ENCODE measurements at places on chromosomes 6 and 20. TPM values are rescaled to one million over a fixed set of nuclear protein-coding genes. Genes with fewer than 3 reads are reported as not detected.

OR2J3 gene
- not detected for total RNA-seq

ELOVL4 gene
- total RNA-seq: 9.6 TPM

DNA sequence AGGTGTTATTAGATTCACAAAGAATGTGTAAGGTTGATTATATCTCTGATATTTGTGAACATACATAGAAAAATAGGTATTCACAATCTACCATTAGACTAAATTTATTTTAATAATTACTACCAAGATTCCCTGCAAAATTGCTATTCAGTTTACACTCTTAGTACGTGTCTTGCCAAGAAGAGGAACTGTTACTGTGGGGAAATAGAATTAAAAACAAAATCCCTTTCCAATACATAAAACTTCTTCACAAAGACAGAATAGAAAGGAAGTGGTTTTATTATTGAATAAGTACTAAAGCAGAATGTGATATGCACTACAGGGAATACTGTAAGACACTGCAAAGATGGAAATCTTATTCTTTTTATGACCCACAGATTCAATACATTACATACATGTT, 17.0 kb downstream of the RAB32 start:
- H3K4me1 ChIP-seq: no peaks in the 10 kb centered on the region
- DNase-seq: no peak
- H3K27ac ChIP-seq: no peak overlapping the region
- no peaks in the 10 kb centered on the region for H3K36me3 ChIP-seq
- no peak overlapping the region for H3K4me3 ChIP-seq
- H3K27me3 ChIP-seq: no peaks in the 10 kb centered on the region

- H3K27ac ChIP-seq: no peak overlapping the region
- no peaks in the 10 kb centered on the region for H3K4me1 ChIP-seq
- H3K27me3 ChIP-seq: no peaks in the 10 kb centered on the region
- no peaks in the 10 kb centered on the region for H3K36me3 ChIP-seq
Measured at GRCh38 chr6:130143709-130144108, 79.0 kb downstream of the SAMD3 start.

- H3K27ac ChIP-seq: no peak overlapping the region
- H3K4me1 ChIP-seq: no peaks in the 10 kb centered on the region
- no peak overlapping the region for H3K4me3 ChIP-seq
- H3K27me3 ChIP-seq: no peaks in the 10 kb centered on the region
- DNase-seq: no peak
- H3K36me3 ChIP-seq: no peaks in the 10 kb centered on the region
Measured at GRCh38 chr20:17835240-17835933, 133.2 kb downstream of the SNX5 start.

- no peaks in the 10 kb centered on the region for H3K27me3 ChIP-seq
- no peak overlapping the region for H3K27ac ChIP-seq
- no peaks in the 10 kb centered on the region for H3K4me1 ChIP-seq
- no peak for DNase-seq
- no peaks in the 10 kb centered on the region for H3K36me3 ChIP-seq
Measured at GRCh38 chr6:56220078-56220477, 27.3 kb downstream of the COL21A1 start.

GRCh38 chr20:38863024-38863851, 57.7 kb downstream of the PPP1R16B start:
- no peaks in the 10 kb centered on the region for H3K27me3 ChIP-seq
- H3K4me3 ChIP-seq: no peak overlapping the region
- no peaks in the 10 kb centered on the region for H3K36me3 ChIP-seq
- H3K27ac ChIP-seq: no peak overlapping the region
- DNase-seq: no peak

DNA sequence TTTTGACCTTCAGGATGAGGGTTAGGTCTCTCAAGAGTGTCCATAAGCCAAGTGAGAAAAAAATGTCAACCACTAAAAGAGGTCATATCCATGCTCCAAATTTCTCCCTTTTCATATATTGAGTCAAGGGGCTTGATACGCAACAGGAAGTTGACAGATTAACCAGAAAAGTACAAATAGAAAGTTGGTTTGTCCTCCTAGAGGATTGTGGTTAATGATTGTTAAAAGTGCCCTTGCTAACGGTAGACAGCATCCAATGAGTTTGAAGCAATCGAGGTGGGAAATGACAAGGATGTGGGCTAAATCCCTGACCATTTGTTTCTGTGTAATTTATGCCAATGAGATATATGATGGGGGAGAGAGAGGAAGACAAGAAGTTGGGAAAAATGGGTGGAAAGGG, 18.1 kb upstream of the HBS1L start:
- H3K4me3 ChIP-seq: no peak overlapping the region
- no peaks in the 10 kb centered on the region for H3K4me1 ChIP-seq
- no peak for DNase-seq
- H3K27me3 ChIP-seq: no peaks in the 10 kb centered on the region

- DNase-seq: peak; percentile 20
- H3K27me3 ChIP-seq: no peaks in the 10 kb centered on the region
- peaks cover 24% of the 10 kb centered on the region for H3K36me3 ChIP-seq
- no peaks in the 10 kb centered on the region for H3K4me1 ChIP-seq
- H3K27ac ChIP-seq: no peak overlapping the region
Measured at GRCh38 chr20:25669826-25670422, 26.7 kb downstream of the ZNF337 start.

GRCh38 chr6:130593200-130593599, 227.4 kb downstream of the TMEM200A start:
- H3K4me1 ChIP-seq: no peaks in the 10 kb centered on the region
- no peaks in the 10 kb centered on the region for H3K36me3 ChIP-seq
- H3K27ac ChIP-seq: no peak overlapping the region
- no peak overlapping the region for H3K4me3 ChIP-seq
- no peaks in the 10 kb centered on the region for H3K27me3 ChIP-seq

- no peaks in the 10 kb centered on the region for H3K4me1 ChIP-seq
- H3K27ac ChIP-seq: no peak overlapping the region
- H3K4me3 ChIP-seq: no peak overlapping the region
Measured at GRCh38 chr20:50580842-50581544, 70.8 kb downstream of the PTPN1 start.

Measured in SJCRH30 (cell line).